ENCODE measurements at places on chromosomes 4 and X.

GRCh38 chrX:119989905-119990555 is 46.5 kb upstream of the NKAP start:
- no peak for DNase-seq

- DNase-seq: no peak
Measured at GRCh38 chr4:145884775-145885174, 53.8 kb downstream of the ZNF827 start.

DNA sequence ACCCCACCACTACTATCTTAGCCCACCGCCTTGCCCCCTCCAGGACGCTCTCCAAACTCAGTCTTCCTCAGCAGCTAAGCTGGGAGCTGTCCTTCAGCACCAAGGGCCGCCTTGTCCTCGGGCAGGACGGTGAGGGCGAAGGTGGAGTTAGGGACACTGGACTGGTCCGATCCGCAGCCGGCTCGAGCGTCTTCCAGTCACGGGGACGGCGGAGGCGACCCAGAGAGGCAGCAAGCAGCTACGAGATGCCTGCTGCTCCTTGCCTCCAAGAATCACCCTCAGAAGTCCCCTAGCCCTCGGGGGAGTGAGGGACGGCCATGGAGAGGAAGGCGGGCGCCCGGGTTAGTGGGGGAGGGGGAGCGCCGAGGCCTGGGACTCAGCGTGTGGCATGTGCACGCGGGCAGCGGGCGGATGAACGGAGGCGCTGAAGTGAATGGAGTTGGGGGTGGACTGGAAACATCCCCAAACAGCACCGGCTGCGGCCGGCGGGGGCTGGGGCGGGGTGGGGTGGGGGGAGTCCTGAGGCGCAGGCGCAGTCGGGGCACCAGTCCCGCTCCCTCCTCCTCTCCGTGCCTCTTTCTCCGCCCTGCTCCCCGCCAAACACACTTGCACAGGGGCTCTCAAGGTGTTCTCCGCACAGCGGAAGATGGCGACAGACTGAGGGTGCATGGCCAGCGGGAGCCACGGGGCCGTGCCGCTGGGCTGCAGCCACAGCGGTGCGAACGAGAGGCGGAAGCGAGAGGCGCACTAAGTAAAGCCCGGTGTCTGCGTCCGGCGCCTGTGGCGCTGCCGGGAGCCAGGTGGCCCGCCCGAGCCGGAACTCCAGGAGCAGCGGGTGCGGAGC is at the start of gene NALF2:
Gene NALF2 (plus strand): TSS at position 545 of the 844 bp plus-strand sequence. CDS start 957 bp downstream, outside the sequence.
- DNase-seq: no peak

DNA sequence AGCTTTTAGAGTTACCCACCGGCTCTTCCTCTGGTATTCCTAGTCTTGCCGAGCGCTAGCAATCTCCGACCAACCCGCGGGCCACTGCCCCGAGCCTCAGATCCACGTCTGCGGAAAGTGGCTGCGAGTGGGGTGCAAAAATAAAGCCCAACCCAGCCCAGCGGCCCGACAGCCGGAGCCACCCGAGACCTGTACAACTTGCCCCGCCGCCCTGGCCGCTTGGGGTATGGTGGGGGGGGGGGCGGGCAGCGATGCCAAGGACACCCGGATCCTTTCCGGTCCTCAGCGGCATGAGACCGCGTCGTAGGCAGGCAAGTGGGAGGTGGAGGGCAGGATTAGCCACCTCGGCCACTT is 1.6 kb downstream of the SLITRK4 start:
- no peak for DNase-seq

DNA sequence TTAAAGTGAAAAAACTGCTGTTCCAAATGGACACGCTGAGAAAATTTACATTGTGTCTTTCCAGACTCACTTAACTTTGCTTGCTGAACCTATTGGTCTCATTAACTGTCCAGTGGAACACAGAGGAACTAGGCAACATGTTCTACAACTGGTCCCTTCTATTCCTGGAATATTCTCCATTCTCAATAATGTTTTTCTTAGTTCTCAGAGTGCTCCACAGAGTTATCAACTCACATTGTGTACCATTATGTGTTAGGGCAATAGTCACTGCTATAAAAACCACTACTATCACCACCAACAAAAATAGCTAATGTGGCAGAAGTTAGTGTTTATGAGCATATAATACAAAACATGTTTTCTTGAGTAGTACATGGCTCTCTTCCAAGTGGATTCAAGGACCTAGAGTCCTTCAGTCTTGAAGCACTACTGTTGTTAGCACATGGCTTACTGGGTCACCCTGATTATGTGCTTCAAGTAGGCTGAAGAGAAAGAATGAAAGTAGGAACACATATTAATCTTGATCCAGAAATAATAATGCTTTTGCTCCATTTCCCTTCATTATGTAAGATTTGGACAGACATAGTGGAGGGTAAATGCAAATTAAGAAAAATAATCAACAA is 865.3 kb upstream of the HS3ST1 start:
- DNase-seq: no peak

DNA sequence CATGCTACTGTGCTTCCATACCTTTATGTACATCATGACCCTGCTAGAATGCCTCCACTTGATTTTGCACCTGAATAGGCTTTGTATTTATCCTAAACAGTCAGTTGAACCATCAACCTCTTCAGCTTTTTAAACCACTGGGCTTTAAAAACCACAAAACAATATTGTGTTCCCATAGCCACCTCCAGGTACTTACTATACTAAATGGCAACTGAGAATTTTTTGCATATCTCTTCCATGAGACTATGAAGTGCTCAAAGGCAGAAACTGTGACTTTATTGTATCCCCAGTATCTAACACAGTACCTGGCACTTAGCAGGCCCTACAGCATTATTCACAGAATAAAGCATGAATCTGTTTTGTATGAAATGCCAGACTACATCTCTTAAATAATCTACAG is 39.7 kb downstream of the ANAPC10 start:
- DNase-seq: no peak

DNA sequence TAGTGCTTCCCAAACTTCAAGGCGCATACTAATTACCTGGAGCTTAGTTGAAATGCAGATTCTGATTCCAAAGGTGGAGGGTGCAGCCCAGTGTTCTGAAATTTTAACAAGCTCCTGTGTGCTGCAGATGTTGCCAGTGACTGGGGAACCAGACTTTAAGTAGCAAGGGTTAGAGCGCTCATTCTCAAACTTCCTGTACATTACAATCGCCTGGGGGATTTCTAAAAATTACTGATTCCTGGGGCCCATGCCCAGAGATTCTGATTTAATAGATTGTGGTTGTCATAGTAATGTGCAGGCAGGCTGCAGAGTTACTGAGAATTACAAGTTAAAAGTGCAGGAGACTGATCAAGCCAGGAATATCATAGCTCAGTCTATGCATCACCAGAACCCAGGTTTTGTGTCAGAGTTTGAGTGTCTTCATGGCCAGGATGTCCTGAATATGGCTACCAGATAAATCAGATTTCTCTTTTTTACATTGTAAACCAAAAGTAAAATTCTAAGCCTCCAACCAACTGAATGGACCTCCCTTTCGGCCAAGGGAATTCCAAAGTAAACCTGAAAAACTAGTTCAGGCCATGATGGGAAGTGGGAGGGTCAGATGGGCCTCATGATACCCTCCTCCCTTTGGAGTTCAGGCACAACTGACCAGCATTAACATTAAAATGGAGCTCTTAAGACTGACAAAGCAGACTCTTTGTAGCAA is 121.6 kb downstream of the ATXN3L start:
- no peak for DNase-seq

- no peak for DNase-seq
Measured at GRCh38 chr4:126853715-126854114, 779.0 kb upstream of the INTU start.

DNA sequence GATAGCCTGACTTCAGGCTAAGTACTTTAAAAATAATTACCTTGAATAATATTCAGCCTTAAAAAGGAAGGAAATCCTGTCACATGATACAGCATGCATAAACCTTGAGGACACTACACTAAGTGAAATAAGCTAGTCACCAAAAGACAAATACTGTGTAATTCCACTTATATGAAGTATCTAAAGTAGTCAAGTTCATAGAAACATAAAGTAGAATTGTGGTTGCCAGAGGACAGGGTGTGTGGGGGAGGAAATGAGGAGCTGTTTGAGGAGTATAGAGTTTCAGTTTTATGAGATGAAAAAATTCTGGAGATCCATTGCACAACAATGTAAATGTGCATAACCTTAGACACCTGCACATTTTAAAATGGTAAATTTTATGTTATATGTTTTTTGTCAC is 5.6 kb upstream of the STPG2 start:
- DNase-seq: no peak

DNA sequence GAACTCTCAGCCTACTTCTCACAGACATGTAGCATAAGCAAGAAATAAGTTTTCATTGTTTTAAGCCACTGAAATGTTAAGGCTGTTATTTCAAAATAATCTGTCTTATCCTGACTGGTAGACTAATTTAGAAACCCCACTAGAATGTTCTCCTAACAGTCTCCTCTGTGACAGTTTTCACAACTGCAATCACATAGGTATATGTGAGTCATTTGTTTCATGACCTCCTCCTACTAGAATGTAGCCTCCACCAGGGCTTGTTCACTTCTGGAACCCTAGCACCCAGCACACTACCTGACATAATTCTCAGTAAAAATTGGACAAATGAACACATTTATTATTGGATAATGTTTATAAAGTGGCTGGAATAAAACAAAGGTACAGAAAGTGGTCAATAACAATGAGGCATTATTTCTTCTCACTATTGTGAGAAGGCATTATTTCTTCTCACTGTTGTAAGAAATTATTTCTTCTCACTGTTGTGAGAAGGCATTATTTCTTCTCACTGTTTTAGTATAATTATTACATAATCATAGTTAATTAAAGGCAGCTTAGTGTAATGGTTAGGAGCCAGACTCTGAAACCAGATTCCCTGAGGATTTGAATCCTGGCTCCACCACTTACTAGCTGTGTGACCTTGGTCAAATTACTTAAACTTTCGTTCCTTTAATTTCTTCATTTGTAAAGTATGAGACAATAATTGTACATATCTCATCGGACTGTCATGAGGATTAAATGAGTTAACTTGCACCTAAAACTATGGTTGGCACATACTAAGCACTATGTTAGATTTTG is 251.5 kb downstream of the RASL11B start:
- no peak for DNase-seq

GRCh38 chrX:153902385-153902784 is 2.1 kb upstream of the AVPR2 start:
- no peak for DNase-seq

GRCh38 chr4:38160487-38161207 is 200.4 kb downstream of the PTTG2 start:
- no peak for DNase-seq

- DNase-seq: no peak
Measured at GRCh38 chrX:136768469-136769084, 12.2 kb downstream of the ARHGEF6 start.

GRCh38 chrX:37989304-37989703 is 17.0 kb upstream of the SYTL5 start:
- DNase-seq: no peak

DNA sequence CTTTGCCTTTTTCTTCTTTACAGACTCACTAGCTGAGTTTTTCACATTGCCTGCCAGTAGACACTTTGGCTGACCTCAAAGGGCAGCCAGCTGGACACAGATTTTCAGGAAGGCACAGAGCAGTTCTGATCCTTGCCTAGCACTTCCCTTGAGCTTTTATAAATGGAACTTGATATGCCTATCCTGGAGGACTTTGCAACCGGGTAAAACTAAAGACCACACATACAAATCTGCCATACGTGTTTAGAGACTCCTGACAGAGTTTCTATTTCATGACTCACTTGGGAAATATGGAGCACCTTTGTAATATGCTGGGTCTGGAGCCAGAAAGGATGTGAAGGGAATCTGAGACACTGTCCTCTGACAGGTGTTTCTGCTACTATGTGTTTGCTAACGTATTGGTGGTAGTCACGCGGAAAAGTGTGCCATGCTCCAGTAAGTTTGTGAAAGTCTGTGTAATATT is 56.7 kb upstream of the RASSF6 start:
- DNase-seq: no peak

DNA sequence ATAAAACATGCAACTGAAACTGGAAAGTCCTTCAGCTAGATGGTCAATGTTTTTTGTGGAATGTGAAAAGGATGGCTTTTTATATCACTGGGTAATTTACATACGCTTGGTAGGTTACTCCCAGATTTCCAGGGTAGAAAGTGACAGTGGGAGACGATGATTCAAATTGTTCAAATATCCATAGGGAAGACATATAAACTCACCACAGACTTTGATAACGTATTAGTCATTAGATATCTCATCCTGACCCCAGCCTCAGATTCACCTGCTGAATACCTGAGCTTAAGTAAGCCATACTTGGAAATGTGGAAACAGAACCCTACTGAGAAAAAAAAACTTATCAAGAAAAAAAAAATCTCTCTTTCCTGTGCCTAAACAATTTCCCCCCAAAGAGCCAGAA is 169.4 kb downstream of the ZNF674 start:
- DNase-seq: no peak

DNA sequence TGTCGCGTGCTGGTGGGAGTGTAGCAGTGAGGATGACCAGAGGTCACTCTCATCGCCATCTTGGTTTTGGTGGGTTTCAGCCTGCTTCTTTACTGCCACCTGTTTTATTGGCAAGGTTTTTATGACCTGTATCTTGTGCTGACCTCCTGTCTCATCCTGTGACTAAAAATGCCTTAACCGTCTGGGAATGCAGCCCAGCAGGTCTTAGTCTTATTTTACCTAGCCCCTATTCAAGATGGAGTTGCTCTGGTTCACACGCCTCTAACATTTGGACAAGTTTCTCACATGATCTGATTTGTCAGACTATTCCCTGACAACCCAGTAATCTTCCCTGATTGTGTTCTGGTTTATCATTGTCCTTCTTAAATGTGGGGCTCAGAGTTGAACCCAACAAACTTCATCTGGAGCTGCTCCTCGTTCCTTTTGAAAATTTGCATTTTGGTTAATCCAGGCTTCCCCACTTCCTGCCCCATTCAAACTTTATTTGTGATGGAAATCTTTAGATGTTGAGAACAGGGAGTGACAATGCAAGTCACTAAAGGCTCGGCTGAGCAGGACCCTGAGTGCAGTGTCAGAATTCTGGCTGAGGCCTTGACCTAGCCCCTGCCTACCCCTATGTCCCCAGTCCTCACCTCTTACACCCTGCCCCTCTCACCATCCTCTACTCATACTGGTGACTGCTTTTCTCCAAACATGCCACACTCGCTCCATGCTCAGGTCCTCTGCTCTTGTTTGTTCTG is 226.8 kb downstream of the STIM2 start:
- DNase-seq: no peak

DNA sequence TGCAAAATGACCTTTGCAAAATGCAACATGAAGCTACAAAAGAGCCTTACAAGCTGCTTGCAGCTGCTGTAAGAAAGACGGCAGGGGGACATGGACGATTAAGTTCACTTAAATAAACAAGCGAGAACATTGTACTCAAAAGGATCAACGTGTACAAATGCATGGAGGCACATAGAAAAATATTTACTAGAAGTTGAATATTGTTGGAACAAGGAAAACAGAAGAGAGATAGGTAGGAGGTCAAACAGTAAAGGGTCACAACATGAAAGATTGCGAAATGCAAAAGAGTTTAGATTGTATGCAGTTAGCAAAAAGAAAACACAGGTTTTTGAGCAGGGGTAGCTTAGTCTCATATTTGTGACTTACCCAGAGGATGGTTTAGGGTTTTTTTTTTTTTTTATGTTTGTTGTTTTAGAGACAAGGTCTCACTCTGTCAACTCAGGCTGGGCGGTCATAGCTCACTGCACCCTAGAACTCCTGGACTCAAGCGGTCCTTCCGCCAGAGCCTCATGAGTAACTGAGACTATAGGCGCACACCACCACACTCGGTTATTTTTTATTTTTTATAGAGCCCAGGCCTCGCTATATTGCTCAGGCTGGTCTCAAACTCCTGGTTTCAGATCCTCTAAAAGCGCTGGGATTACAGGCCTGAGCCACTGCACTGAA is 1.4 kb upstream of the PHF8 start:
- no peak for DNase-seq

GRCh38 chr4:4542774-4543485 is 1.1 kb upstream of the STX18 start:
- no peak for DNase-seq
